ENCODE measurements at places on chromosomes 12 and 14. TPM values are rescaled to one million over a fixed set of nuclear protein-coding genes. Genes with fewer than 3 reads are reported as not detected.

DNA sequence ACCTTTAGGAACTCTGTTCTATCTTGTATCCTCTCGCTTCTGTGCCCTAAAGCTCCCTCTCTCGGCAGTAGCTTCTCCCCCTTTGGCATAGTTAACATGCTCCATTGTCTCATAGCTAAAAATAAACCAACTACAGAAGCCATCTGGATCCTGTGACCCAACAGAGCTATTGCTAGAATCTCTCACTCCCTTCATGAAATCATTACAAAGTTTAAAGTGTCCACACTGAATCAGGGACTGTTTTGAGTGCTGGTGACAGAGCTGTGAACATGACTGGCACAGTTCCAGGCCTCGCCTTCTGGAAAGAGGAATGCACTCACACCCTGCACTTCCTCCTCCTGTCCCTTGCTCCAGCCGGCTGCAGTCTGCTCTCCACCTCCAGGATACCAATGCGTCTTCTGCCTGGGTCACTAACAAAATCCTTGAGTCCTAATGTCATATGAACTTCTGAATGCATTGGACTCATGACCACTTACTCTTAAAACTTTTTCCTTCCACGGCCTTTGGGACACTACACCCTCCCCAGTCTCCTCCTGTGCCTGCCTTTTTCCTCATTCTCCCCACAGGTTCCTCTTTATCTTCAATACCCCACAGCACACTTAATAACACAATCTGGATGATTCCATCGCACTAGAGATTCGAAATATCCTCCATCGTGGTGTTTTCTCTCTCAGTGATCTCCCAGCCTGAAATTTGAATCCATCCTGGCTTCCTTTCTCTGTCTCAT lies 13.2 kb downstream of the PLBD1 start:
- peak; percentile 91 for DNase-seq
- no peaks in the 10 kb centered on the region for H3K27me3 ChIP-seq
- H3K4me3 ChIP-seq, result no peak overlapping the region
- no peak overlapping the region for H3K27ac ChIP-seq
- H3K36me3 ChIP-seq, result no peaks in the 10 kb centered on the region
- no peaks in the 10 kb centered on the region for H3K4me1 ChIP-seq

DNA sequence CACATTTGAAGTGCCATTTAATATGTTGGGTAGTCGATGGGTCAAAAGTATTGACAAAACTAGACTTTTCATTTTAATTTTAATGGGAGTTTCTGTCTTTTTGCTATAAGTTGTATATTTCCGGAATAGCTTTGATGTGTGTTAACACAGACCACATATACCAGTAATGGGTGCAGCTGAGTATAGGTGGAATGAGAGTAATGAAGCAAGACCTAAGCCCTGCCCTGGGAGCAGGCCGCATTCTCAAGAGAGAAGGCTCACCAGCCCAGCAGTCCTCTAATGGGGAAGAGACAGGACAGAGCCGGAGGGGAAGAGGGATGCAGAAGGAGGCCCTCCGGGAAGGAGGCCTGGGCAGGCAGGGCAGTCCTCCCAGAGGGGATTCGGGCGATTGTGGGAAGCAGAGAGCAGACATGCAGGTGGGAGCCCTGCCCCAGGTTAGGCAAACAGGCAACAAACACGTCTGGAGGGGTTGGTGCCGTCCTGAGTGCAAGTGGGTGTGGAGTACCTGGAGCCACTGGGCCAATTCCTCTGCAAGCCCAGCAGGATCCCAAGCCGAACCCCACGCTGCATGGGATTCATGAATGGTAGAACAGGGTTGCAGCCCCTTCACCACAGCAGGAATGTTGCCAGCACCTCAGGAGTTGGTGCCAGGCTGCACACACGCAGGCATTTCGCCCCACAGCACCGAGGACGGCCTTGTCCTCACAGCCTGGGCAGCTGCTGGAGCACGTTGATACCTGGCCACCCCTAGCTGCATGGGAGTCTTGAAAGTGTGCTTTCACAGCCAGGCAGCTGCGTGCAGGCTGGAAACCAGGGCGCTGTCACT lies 7.8 kb downstream of the CKB start:
- peak; percentile 65 for DNase-seq
- no peaks in the 10 kb centered on the region for H3K4me1 ChIP-seq
- H3K36me3 ChIP-seq, result no peaks in the 10 kb centered on the region
- no peak overlapping the region for H3K27ac ChIP-seq
- H3K27me3 ChIP-seq, result no peaks in the 10 kb centered on the region

- H3K27ac ChIP-seq, result no peak overlapping the region
- H3K4me1 ChIP-seq, result peaks cover 6% of the 10 kb centered on the region
- no peak for DNase-seq
- H3K4me3 ChIP-seq, result peak overlapping the region; percentile 97
- H3K36me3 ChIP-seq, result no peaks in the 10 kb centered on the region
Observed at GRCh38 chr12:42326541-42327226, 717 bp downstream of the PPHLN1 start.

DNA sequence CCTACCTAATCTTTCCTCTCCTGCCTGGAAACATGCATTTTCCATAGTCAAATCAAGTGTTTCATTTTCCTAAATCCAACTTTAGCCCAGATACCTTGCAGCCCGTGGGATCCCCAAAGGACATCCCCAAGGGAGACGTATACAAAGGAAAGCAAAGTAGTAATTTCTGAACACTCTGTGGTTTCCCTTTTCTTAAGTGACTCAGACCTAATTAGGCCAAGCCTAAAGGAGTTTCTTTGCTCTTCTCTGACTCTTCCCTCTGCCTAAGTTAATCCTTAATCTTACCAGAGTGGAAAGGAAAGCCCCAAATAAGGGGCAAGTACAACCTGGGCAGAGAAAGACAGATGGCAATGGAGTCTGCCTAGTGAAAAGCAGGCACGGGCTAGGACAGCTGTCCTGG lies 250.3 kb downstream of the SPTSSA start:
- H3K36me3 ChIP-seq, result no peaks in the 10 kb centered on the region
- H3K27ac ChIP-seq, result no peak overlapping the region
- no peaks in the 10 kb centered on the region for H3K27me3 ChIP-seq
- no peaks in the 10 kb centered on the region for H3K4me1 ChIP-seq

- H3K4me3 ChIP-seq, result no peak overlapping the region
- no peaks in the 10 kb centered on the region for H3K4me1 ChIP-seq
- H3K27ac ChIP-seq, result no peak overlapping the region
- DNase-seq, result no peak
Observed at GRCh38 chr12:99804715-99805114, 157.2 kb downstream of the GARIN6 start.

DNA sequence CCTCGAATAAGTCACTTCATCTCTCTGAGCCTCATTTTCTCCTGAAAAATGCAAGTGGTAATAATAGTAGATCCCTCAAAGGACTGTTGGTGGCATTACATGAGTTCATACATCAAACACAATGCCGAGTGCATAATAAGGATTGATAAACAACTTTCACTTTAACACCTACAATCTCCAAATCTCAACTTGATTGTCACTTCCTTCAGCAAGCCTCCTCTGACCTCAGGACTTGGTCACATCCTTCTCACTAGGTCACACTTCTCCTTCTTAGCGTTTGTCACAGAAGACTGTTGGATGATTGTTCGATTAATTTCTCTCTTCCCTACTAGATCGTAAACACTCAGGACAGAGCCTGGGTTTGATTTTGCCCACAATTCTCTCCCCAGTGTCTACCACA lies 7.9 kb upstream of the PRKAB1 start:
- no peaks in the 10 kb centered on the region for H3K4me1 ChIP-seq
- no peak for DNase-seq
- no peak overlapping the region for H3K4me3 ChIP-seq
- no peaks in the 10 kb centered on the region for H3K27me3 ChIP-seq
- no peak overlapping the region for H3K27ac ChIP-seq

- no peak overlapping the region for H3K27ac ChIP-seq
- DNase-seq, result no peak
- no peak overlapping the region for H3K4me3 ChIP-seq
- no peaks in the 10 kb centered on the region for H3K4me1 ChIP-seq
Observed at GRCh38 chr12:120844768-120845449, 59.2 kb downstream of the SPPL3 start.

DNA sequence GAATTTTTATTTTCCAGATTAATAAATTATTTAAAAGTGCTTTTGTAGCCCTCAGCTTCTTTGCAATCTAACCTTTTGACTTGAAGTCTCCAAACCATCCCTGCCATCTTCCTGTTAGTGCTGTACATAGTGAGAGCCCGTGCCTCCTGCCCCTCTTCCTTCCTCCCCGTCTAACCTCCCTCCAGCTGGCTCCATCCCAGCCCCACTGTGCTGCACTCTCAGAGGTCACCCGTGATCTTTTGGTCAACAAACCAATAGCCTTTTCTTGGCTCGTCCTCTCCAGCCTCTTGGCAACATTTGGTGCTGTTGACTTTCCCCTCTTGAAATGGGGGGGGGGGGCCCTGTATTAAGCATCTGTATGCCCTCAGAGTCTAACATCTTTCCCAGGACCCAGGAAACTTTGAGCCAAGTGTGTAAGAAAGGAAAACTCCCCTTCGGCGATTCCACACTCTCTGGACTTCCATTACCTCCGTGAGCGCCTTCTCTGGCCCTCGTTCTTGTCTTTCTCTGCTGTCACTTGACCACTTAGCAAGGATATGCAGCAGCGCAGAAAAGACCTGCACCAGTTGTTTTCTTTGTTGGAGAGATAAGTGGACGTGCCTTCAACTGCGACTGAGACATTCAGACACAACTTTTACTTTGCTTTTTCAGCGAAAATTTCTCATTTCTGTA lies 44.1 kb downstream of the FBXW8 start:
- no peak overlapping the region for H3K4me3 ChIP-seq
- no peak for DNase-seq
- H3K27me3 ChIP-seq, result no peaks in the 10 kb centered on the region
- H3K4me1 ChIP-seq, result peaks cover 4% of the 10 kb centered on the region

DNA sequence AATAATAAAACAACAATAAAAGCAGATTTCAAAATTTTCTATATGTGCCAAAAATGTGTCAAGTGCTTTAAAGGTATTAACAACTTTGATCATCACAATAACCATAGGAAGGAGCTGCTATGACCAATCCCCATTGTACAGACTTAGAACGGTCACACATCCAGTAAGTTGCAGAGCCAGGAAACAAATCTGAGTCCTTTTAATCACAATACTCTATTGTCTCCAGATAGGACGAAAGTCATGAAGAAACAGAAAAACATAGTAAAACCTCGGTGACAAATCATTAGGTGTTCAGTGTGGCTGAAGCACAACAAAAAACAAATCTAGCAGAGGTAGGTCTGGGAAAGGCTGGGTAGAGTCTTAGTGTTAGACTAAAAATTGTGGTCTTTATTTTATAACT lies 178.8 kb downstream of the GRIP1 start:
- no peaks in the 10 kb centered on the region for H3K36me3 ChIP-seq
- no peak for DNase-seq
- H3K4me3 ChIP-seq, result no peak overlapping the region
- no peak overlapping the region for H3K27ac ChIP-seq
- H3K4me1 ChIP-seq, result no peaks in the 10 kb centered on the region
- no peaks in the 10 kb centered on the region for H3K27me3 ChIP-seq

- no peaks in the 10 kb centered on the region for H3K27me3 ChIP-seq
- no peak overlapping the region for H3K4me3 ChIP-seq
- peak; percentile 87 for DNase-seq
- peaks cover 26% of the 10 kb centered on the region for H3K4me1 ChIP-seq
Observed at GRCh38 chr14:59215322-59215721, 26.9 kb downstream of the DAAM1 start.

- peak overlapping the region; percentile 53 for H3K4me3 ChIP-seq
- peaks cover 4% of the 10 kb centered on the region for H3K36me3 ChIP-seq
- no peak for DNase-seq
- H3K27ac ChIP-seq, result no peak overlapping the region
Observed at GRCh38 chr12:122265886-122266229, 436 bp downstream of the VPS33A start.

DNA sequence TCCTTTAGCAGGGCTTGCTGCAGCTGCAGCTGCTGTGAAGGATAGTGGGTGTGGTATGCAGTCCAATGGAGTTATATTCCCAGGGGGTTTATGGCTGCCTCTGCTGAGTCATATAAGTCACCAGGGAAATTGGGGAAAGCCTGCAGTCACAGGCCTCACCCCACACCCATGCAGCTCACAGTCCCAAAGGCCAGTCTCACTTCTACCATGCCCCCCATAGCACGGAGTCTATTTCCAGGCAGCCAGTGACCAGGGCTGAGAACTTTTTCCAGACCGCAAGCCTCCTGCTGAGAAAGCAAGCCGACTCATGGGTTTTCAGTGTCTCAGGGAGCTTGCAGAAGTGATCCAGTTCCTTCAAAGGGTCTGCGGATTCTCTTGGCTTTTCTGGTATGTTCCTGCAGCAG lies 322.4 kb upstream of the CLEC14A start:
- no peaks in the 10 kb centered on the region for H3K36me3 ChIP-seq
- no peak overlapping the region for H3K27ac ChIP-seq
- no peaks in the 10 kb centered on the region for H3K4me1 ChIP-seq
- DNase-seq, result no peak
- no peak overlapping the region for H3K4me3 ChIP-seq
- H3K27me3 ChIP-seq, result no peaks in the 10 kb centered on the region

- H3K4me3 ChIP-seq, result no peak overlapping the region
- no peak overlapping the region for H3K27ac ChIP-seq
- no peaks in the 10 kb centered on the region for H3K36me3 ChIP-seq
- no peak for DNase-seq
- H3K27me3 ChIP-seq, result no peaks in the 10 kb centered on the region
- H3K4me1 ChIP-seq, result no peaks in the 10 kb centered on the region
Observed at GRCh38 chr12:102643879-102644575, 163.7 kb upstream of the IGF1 start.

- H3K4me1 ChIP-seq, result no peaks in the 10 kb centered on the region
- H3K27ac ChIP-seq, result no peak overlapping the region
- DNase-seq, result no peak
- no peaks in the 10 kb centered on the region for H3K27me3 ChIP-seq
- H3K36me3 ChIP-seq, result no peaks in the 10 kb centered on the region
- no peak overlapping the region for H3K4me3 ChIP-seq
Observed at GRCh38 chr12:88763536-88764100, 183.3 kb upstream of the KITLG start.

DNA sequence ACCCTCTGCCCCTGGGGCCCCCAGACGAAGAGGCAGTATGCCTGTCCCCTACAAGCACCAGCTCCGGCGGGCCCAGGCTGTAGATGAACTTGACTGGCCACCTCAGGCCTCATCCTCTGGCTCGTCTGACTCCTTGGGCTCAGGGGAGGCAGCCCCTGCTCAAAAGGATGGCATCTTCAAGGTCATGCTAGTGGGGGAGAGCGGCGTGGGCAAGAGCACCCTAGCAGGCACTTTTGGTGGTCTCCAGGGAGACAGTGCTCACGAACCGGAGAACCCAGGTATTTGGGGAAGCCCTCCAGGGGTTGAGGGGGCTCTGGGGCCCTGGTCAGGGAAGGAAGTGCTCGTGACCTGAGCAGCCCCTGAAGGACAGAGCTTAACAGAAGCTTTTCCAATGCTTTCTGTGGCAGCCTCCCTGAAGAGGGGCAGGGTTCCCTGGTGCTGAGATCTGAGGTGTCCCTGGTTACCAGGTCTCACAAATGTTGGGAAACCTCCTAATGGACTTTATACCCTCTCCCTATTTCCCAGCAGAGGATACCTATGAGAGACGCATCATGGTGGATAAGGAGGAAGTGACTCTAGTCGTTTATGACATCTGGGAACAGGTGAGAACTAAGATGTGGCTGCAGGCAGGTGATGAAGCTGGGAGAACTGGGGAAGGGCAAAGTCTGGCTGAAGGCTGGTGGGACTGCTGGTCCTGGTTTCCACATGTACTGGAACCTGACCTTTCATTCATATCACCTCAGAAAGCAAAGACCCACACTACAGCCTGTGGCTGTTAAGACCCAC lies 1.9 kb downstream of the REM2 start:
- H3K27me3 ChIP-seq, result no peaks in the 10 kb centered on the region
- H3K4me1 ChIP-seq, result no peaks in the 10 kb centered on the region
- DNase-seq, result no peak

Gene PIANP
- 1.2 TPM for total RNA-seq

Gene PPFIA2
- total RNA-seq, result 46.6 TPM

Gene CEBPE
- total RNA-seq, result 0.29 TPM

Gene LTBR
- total RNA-seq, result 83.1 TPM
